Amniotic stem cell (primary cell): ENCODE measurements at places on chromosomes 2 and 18.

- DNase-seq: no peak
Observed at GRCh38 chr18:46607926-46608325, 49.1 kb downstream of the LOXHD1 start.

- no peak for DNase-seq
Observed at GRCh38 chr2:100802066-100802465, 17.9 kb upstream of the NPAS2 start.

DNA sequence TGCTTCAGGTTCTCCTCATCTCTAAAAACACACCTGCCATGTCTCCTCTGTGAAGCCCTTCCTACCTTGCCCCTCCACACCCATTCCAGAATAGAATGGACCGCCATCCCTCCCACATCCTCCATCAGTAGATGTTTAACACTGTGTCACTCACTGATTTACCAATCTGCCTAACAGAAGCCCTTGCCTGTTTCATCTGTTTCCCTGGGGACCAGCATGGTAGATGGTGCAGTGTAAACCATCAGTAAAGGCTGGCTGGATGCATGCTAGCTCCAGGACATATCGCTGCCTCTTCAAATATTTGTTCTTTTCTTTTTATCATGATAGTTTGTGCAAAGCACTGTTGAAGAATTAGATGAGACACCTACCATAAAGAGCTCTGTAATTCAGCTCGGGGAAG is 271.4 kb downstream of the PIEZO2 start:
- no peak for DNase-seq

DNA sequence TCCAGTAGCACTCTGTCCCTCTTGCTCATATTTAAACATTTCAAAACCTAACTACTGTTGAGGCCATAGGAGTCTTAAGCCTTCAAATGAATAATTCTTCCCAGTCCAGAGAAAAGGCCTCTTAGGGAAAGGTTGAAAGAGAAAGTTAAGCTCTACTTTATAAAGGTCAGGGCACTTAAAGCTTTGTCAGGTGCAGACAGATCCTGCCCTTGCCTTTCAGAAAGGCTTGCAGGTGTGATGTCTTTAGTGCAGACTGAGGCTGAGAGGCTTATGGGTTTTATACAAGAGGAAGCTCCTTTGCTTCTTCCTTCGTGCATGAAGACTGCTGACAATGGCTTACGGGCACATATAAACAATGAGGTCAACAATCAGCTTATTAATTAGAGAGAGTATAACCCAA is 105.0 kb upstream of the LINC00305 start:
- no peak for DNase-seq
